ENCODE measurements at places on chromosomes 7 and 10.

GRCh38 chr7:100791881-100792666, 35.2 kb downstream of the EPHB4 start:
- no peak for DNase-seq

GRCh38 chr10:93080350-93081046, 6.8 kb downstream of the CYP26A1 start:
- no peak for DNase-seq

- no peak for DNase-seq
These were observed 232.9 kb upstream of the NPY start for GRCh38 chr7:24050991-24051560.

DNA sequence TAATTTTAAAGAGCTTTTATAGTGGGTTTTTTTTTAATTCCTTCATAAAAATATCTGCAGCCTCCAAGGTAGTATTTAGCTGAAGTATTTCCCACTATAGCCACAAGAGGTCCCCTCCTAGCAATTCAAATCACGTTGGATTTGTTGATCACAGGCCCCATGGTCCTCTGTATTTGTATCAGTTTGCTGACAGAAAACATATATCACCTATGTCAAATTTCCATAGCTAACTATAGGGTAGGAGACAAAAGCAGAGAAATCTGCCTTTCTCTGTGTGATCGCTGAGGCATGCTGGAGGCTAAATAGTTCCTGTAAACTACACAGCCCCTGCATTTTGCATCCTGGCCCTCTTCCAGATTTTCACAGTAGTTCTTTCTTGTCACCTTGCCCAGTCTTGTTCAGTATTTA, 1.7 kb upstream of the CTNNA3 start:
- DNase-seq, result no peak

DNA sequence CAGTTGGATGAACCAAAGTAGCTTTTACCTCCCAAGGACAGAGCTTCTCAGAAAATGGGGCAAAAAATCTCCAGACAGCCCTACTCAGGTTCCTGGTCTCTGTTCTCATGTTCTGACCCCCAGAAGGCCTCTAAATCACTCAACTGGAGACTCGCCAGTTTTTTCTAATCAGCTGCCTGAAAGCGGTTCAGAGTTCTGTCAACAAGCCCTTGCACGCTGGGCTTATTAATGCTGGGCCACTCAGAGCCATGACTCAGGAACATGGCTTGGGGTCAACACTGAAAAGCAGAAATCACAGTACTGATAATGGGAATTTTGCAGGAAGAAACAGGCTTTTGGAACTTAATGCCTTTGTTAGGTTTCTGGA, 15.3 kb downstream of the ECHDC3 start:
- DNase-seq, result no peak

GRCh38 chr7:157139111-157139809, 534 bp downstream of the UBE3C start:
- DNase-seq, result no peak

DNA sequence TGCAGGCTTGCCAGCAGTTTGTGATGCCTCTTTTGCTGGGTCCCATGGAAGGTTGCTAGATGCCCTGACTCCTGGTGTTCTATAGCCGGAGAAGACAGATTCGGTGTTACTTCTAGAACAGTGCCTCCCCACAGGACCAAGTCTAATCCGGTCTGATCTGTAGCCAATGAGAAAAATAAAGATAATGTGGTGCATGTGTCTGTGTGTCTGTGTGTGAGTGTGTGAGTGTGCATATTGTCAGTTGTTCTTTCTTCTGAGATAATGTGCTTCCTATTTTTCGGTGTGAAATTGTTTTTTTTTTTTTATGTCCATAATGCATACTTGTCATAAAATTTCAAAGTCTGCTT, 29.7 kb upstream of the ZNRF2 start:
- DNase-seq, result no peak

GRCh38 chr10:7829289-7829834, 11.1 kb downstream of the TAF3 start:
- DNase-seq, result no peak

GRCh38 chr7:142808802-142809583, 38.2 kb downstream of the PRSS2 start:
- no peak for DNase-seq

GRCh38 chr7:101250324-101250723, 5.4 kb upstream of the FIS1 start:
- DNase-seq, result no peak

DNA sequence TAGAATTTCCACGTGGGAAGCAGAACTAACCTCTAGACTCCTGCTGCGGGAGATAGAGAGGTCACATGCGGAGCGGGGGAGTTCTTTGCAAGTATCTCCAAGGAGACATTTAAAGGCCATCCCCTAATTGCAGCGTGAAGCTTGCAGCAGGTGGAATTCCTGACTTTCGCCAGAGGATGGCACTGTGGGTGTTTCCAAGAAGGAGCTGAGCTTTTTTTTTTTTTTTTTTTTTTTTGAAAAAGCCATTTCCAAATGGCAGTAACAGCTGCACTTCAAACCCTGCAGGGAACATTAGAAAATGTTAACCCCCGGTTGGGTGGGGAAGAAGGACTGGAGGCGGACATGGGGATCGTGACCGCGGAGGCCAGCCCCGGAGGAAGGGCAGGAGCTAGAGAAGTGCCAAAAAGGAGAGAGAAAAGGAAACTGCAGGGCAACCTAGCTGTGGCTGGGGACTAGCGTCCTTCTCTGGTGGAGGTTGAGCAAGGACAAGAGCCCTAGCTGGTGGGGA, 487.7 kb downstream of the TYW1 start:
- peak; percentile 66 for DNase-seq

DNA sequence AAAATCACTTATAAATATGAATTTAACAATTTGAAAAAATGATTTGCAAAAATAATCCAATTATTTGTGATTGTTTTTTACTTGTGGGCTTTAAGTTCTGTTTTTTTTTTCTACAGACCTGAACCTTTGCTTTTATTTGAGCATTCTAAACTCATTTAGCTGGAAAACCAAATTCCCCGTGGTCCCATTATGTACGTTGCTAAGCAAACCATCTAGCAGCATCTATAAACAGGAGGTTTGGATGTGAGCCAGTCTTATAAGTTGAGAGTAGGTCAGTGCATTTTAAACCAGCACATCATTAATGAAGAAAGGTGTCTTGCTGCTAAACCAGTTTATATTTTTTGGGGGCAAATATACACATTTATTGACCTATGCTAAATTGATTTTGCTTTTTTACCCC, 77.3 kb downstream of the LRRN3 start:
- DNase-seq, result peak; percentile 46

- no peak for DNase-seq
These were observed 3.0 kb upstream of the CYP2W1 start for GRCh38 chr7:979886-980571.

DNA sequence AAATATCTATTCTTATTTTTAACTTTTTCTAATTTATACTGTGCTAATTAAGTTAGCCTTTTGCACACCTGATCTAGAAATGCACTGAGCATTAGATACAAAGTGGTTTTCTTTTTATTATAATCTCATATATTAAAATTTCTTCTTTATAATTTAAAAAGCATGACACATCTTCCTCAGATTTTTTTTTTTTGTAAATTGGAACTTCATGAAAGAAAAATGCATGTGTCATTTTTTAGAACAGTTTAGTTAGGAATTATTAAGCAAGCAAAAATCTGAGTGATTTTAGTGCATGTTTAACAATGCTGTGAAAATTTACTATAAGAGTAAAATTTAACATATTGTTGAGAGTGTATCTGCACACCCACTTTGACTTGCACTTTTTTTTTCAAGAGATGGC, 367.9 kb downstream of the TFEC start:
- no peak for DNase-seq

GRCh38 chr10:21184984-21185383, 287.9 kb upstream of the NEBL start:
- DNase-seq, result no peak

DNA sequence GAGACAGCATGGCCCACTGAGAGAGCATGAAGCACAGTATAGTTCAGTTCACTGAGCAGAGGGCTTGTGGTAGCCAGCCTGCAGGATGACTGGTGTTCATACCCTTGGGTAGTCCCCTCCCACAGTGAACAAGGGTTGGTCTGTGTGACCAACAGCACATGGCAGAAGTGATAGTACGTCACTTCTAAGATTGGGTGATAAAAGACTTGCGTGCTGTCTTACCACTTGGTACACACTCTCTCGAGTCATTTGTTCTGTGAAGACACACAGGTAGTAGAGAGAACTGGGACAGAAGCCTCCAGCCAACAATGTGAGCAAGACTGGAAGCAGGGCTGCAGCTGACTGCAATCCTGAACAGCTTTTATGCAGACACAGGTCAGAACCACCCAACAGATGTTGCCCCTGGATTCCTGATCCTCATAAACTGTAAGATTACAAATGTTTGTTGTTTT, 14.6 kb downstream of the EPC1 start:
- DNase-seq, result no peak

GRCh38 chr7:52501696-52502095, 533.7 kb upstream of the POM121L12 start:
- DNase-seq, result no peak

- no peak for DNase-seq
These were observed 1250.6 kb downstream of the GATA3 start for GRCh38 chr10:9305018-9305655.

- DNase-seq, result peak; percentile 16
These were observed 24.1 kb downstream of the ANTXRL start for GRCh38 chr10:46310851-46311250.

GRCh38 chr10:36574207-36574606, 551.2 kb upstream of the ANKRD30A start:
- DNase-seq, result peak; percentile 63

Data from left hindlimb (tissue), 1 donor.